ENCODE measurements at places on chromosomes 1 and 21. TPM values are rescaled to one million over a fixed set of nuclear protein-coding genes. Genes with fewer than 3 reads are reported as not detected.

The IFI44 gene
- 19.7 TPM for total RNA-seq

DNA sequence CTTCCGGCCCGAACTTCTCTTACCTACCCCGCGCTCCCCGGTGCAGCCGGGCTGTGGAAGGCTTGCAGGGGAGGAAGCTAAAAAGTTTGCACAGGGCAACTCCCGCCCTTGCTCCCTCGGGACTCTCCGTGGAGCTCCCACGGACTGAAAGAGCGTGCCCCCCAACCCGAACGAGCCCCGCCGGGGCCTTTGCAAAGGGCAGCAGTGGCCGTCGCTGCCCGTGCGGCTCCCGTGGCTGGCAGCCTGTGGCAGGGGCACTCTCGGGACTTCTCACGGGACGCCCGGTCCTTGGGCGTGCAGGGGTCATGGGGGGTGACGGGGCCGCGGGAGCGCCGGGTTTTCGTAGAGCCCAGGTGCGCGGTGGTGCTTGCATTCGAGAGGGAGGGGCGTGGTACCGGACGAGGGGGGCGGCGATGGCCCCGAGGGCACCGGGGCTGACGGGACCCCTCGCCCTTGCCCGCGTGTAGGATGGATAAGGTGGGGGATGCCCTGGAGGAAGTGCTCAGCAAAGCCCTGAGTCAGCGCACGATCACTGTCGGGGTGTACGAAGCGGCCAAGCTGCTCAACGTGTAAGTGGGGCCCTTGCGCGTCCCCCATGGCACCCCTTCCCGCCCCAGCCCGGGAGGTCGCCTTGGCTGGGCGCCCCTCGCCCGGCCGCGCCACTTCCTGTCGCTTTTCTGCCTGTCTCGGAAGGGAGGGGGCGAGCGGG is 711 bp downstream of the GADD45A start:
- peak; percentile 71 for DNase-seq

The VWA1 gene
- total RNA-seq = 83.3 TPM

DNA sequence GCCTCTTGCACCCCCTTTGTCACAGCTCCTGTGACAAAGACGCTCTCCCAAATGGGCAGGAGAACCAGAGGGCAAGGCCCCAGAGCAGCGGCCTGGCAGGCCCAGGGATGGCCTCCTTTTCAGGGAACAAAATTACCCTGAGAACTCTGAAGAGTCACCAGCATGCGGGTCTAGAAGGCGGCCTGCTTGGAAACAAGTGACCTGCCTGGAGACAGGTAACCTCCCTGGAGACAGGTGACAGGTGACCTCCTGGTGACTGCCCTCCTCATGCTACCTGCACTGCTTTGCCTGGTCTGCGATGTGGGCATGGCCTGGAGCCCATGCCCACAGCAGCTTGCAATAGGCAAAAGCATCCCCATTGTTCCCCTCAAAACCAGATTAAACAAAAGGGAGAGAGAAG is 86.5 kb upstream of the ZC3H12A start:
- DNase-seq = no peak

DNA sequence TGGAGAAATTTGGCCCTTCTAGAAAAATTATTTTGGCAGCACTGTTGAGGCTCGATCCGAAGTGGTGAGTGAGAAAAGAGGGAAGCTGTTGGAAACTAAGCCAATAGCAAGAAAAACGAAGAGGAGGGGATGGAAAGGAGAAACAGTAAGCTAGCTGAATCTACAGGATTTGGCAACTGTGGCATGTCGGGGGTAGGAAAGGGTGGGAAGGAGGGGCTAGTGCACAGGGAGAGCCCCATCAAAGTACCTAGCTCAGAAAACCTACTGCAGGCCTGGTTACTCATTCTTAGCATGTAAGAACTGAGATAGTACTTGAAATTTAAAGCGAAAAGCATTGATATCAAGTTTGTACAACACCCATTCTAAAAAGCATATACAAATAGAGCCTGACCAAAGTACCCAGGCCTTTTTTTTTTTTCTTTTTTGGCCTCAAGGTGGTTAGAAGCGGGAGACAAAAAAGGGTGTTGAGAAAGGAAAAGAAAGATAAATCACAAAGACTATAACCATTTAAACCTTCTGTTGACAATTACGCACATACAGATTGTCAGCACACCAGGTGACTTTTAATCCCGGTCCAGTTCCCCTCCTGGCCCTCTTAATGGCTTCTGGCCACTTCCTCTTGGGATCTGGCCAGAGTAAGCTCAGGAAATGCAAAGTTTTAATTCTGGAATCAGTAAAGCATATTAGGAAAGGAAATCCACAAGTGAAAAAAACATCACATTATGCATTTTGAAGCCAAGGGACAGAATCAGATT is 50.4 kb downstream of the SLC16A1 start:
- DNase-seq = no peak

The SPATA46 gene
- not detected for total RNA-seq

The LCK gene
- 3.8 TPM for total RNA-seq

DNA sequence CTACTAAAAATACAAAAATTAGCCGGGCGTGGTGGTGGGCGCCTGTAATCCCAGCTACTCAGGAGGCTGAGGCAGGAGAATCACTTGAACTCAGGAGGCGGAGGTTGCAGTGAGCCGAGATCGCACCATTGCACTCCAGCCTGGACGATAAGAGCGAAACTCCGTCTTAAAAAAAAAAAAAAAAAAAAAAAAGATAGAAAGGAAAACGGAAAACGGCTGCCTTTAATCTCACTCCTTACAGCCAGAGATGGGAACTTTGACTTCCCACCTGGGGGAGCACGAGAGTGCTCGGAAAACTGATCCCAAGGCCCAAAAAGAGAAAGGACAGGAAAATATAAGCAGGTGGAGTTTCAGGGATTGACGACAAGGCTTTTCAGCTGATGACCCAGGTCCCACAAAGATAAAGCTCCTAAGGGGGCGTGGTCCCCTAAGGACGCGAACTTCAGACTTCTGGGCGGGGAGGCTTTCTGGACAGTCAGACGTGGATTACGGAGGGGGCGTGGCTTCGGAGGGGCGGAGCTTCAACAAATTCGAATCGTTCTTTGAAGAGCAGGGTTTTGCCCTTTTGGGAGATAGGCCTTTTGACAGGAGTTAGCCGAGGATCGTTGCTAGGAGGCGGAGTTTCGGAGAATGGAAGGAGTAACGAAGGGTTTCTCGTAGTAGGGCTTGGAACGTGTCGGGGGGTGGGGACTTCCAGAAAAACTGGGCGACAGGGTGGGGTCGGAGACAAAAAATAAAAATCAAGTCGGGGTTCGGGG is 958 bp upstream of the CKS1B start:
- DNase-seq = peak; percentile 99

GRCh38 chr1:221303623-221304022 is 424.4 kb downstream of the HLX start:
- no peak for DNase-seq

GRCh38 chr1:53578358-53578757 is 119.2 kb downstream of the DMRTB1 start:
- no peak for DNase-seq

DNA sequence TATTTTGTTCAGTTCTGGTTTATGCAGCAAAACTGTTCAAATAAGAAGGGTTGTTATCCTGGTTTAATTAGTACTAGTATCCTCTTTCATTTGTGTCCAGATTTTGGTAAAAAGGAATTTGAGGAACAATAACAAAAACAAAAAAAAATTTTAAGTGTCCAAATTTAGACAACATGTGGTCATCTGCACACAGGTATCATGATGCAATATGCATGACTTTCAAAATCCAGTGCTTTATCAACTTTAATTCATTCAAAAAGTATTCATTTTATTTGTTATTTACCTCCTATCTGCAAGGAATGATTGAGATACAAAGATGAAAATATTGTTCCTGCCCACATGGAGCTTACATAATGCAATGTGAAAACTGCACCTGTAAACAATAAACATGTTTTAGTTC is 16.7 kb upstream of the MAGI3 start:
- DNase-seq = no peak

The TRIM58 gene
- total RNA-seq = 0.42 TPM

The GPR3 gene
- 0.47 TPM for total RNA-seq

DNA sequence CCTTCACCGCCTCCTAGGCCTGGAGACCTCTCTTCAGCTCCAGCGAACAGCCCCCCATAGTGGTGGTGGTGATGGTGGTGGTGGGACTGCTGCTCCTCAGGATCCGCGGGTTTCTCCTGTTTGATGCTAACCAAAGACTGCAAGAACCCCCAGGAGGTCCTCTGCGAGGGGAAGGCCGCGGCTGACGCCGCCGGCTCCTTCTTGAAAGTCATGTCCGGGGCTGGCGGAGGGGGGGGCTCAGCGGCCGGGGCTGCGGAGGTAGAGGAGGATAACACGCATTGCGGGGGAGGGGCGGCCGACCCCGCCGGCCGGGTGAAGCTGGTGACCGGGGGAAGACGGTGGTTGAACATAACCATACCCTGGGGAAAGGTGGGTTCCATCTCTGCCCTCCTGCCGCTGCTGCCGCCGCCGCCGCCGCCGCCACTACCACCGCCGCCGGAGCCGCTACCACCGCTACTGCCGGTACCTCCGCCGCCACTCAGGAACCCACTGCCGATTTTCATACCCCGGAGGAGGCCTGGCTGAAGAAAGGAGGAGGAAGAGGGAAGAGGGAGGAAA is 554 bp downstream of the ZNF281 start:
- DNase-seq = peak; percentile 46

DNA sequence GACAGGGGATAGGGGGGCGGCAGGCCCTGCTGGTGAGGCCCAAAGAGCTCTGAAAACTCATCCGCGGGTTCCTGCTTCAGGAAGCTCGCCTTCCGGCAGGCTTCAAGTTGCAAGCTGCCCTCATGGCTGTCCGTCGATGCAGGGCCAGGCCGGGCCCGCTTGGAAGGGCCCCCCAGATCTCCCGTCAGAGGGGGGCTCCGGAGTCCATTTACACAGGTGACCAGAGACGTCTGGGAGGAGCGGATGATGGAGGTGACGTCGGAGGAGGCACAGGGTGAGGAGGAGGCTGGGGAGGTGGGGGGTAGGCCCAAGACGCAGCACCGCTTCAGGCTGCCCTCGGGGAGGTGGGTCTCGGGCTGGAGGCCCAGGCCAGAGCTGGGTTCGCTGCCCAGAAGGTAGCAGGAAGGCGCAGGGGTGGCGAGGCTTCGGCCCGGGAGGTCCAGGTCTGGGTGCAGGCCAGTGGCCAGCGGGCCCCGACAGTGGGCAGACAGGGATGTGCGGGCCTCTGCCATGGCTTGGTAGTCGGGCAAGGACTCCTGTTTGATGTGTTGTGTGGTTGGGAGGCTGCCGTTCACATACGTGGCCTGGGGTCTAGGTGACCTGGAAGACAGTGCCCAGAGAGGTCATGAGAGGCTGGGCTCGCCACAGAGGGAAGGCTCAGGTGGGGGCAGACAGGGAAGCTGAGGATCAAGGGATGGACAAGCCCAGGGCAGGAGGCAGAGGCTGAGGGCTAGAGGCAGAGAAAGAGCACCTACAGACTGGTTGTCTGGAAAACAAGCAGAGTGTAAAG is 135.4 kb downstream of the DMRTB1 start:
- no peak for DNase-seq
